Mucosa of gallbladder (tissue), 1 donor: ENCODE measurements at places on chromosomes 7 and 10. TPM values are rescaled to one million over a fixed set of nuclear protein-coding genes. Genes with fewer than 3 reads are reported as not detected.

WASHC2C gene
- 42.9 TPM for total RNA-seq

GRCh38 chr7:371779-372545 lies 82.0 kb downstream of the FOXL3 start:
- no peak for DNase-seq

GRCh38 chr7:134287916-134288659 lies 28.6 kb downstream of the SLC35B4 start:
- DNase-seq, result no peak

INA gene
- total RNA-seq, result 0.40 TPM

DNA sequence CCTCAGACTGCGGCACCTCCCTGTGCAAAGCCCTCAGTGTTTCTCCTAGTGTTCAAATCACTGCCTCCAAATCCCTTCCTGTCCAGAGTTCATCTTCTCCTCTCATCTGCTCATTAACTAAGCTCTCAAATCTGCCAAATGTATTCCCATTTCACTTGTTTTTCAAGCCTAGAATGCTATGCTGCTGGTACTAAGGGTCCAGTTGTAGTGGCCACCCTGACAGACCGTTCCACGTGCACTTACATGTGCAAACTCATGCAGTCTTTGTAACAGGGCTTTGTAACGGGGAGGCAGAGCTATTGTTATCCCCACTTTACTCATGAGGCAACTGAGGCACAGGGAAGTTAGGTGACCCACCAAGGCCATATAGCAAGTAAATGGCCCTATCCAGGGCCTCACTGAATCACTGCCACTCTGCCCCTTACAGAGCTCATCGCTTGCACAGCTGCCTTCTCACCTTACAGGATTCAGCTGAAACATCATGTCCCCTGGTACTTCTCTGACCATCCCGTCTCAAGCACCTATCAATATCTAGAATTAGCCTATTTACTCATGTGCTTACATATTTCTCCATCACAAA lies 153.0 kb upstream of the PDE1C start:
- no peak for DNase-seq

DNA sequence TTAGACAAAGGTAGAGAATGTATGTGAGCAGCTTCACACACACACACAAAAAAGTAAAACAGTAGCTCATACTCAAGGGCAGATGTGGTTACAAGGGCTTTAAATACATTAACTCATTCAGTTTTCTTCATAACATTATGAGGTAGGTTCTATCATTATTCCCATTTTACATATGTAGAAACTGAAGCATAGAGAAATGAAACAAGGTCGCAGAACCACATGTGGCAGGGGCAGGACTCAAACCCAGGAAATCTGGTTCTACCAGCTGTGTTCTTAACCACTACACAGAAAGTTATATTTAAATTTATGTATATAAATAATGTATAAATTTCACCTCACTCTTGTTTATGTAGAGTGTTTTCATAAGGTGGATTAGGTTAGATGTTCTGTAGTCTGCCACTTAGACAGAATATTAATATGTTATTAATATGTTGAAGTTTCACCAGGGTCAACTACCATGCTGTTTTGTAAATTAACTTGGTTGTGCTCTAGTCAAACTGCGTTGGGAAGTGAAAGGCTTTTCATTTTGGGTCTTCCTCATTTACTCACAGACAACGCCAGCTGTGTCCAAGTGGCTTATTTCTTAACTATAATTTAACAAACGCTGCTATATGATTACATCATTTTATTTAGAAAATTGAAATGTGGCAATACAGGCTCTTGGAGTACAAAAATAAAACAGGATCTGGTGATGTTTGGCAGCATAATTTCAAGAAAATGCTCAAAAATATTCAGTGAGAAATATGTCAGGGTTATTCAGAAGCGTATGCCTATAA lies 138.4 kb downstream of the MDFIC start:
- no peak for DNase-seq

PNLIPRP1 gene
- total RNA-seq, result 2.1 TPM

POLR2J2 gene
- 12.6 TPM for total RNA-seq

DNA sequence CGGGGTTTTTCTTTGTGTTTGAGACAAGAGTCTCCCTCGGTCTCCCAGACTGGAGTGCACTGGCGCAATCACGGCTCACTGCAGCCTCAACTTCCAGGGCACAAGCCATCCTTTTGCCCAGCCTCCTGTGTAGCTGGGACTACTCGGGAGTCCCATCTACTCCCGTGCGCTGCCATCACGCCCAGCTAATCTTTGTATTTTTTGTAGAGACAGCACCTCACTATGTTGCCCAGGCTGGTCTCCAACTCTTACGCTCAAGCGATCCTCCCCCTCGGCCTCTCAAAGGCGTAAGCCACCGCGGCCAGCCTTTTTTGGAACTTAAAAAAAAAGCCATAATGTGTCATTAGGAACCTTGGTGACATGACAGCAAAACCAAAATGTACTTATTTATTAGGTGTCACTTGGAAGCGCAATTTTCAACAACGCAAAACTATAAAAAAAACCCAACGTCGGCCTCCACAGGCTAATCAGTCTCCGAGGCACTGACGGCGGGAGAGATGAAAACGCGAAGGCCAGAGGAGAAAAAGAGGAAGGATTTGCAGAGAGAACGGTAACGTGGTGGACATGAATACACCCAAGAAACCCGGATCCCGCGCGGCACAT lies 911 bp upstream of the HNRNPH3 start:
- peak; percentile 25 for DNase-seq

- DNase-seq, result peak; percentile 20
Observed at GRCh38 chr7:110224643-110225042, 866.3 kb upstream of the LRRN3 start.

GRCh38 chr10:88094795-88095194 lies 231.4 kb downstream of the PTEN start:
- no peak for DNase-seq

GRCh38 chr7:35253460-35253709 lies 515 bp downstream of the TBX20 start:
- DNase-seq, result no peak

- DNase-seq, result no peak
Observed at GRCh38 chr7:118711688-118712087, 487.2 kb downstream of the ANKRD7 start.

GRCh38 chr7:140592964-140593671 lies 47.5 kb downstream of the DENND2A start:
- no peak for DNase-seq

GRID1 gene
- 6.3 TPM for total RNA-seq

- DNase-seq, result no peak
Observed at GRCh38 chr7:57482-58255, 134.7 kb upstream of the FAM20C start.

GATA3 gene
- 1.5 TPM for total RNA-seq

- no peak for DNase-seq
Observed at GRCh38 chr7:157674027-157674714, 337.4 kb downstream of the DNAJB6 start.

DNA sequence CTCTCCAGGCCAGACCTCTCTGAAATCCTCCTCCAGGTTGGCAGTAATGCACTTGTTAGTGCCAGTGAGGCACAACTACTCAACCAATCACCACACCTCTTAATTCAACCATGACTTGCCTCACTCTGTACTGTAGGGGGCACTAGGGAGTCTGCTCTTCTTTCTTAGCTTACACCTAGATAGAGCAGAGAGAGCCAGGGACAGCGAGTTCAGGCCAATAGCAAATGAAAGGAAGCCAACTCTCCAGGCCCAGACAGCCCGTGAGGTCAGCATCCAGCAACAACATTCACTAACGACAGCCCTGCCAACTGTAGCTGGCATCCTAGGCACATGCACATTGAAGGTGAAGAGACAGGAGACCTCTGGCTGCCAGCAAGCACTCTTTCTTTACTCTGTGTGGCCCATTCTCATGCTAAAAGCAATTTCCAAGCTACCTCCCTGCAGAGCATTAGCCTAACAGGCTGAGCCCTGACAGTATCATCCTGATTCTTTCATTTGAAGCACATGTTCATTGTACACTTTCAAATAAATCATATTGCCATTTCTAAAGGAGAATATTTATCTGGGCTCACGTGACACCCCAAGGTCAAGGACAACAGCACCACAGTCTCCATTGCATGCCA lies 136.3 kb downstream of the DPY19L1 start:
- DNase-seq, result no peak

GRCh38 chr7:52254396-52255010 lies 780.9 kb upstream of the POM121L12 start:
- DNase-seq, result no peak

- no peak for DNase-seq
Observed at GRCh38 chr10:1107679-1108078, 51.5 kb downstream of the WDR37 start.

DNA sequence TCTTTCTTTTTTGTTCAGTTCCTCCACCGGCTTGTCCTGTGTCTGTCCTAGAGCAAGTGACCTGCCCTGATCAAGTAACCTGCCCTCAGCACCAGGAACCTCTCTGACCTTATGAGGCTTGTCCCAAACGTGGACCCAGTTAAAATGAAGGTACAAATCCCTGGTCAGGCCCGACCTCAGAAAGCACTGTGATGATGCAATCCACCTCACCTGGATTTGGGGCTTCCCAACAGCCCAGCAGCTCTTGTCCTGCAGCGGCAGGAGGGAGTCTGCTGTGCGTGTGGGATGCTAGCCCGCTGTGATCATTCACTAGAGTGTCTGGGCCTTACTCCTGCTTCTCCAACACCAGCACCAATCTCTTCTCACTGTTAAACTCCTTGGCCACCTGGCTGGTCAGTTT lies 11.2 kb downstream of the COL17A1 start:
- DNase-seq, result no peak

- no peak for DNase-seq
Observed at GRCh38 chr7:1721047-1721690, 51.1 kb downstream of the ELFN1 start.

DNA sequence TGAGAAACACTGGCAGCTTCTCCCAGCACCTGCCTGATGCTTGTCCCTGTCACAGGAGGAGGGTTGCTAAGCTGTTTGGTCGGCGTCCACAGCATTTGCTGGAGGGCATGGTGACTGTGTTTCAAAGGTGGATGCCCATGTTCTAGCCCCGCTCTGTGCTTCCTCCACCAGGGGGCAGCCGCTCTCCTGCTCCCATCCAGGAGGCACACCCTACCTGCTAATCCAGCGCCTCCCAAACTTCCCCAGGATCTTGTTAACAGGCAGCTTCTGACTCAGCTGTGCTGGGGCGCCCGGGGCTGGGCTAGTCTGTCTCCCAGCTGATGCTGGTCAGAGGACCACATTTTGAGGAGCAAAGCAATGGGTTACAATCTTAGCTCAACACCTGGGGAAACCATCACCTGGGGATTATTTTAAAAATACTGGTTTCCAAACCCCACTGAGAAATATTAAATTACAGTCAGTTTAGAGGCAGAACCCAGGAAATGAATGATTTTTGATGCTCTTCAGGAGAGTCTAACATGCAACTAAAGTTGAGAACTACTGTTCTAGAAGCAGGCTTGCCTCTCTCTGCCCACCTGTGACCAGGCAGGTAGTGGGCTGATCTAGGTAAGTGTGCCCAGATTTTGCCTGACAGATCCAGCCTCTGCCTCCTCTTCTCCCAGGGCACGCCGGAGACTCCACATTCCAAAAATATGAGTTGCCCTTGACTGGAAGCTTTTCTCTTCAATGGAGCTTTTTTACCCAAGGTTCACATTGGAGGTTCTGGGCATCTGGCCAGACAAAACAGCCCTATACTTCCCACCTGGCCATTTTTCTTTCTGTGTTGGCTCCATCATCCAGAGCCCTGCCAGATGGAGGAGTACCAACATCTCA lies 92.7 kb upstream of the GPR26 start:
- DNase-seq, result peak; percentile 52

- no peak for DNase-seq
Observed at GRCh38 chr10:30210296-30210695, 138.8 kb downstream of the MTPAP start.

GPRIN2 gene
- 14.8 TPM for total RNA-seq

DNA sequence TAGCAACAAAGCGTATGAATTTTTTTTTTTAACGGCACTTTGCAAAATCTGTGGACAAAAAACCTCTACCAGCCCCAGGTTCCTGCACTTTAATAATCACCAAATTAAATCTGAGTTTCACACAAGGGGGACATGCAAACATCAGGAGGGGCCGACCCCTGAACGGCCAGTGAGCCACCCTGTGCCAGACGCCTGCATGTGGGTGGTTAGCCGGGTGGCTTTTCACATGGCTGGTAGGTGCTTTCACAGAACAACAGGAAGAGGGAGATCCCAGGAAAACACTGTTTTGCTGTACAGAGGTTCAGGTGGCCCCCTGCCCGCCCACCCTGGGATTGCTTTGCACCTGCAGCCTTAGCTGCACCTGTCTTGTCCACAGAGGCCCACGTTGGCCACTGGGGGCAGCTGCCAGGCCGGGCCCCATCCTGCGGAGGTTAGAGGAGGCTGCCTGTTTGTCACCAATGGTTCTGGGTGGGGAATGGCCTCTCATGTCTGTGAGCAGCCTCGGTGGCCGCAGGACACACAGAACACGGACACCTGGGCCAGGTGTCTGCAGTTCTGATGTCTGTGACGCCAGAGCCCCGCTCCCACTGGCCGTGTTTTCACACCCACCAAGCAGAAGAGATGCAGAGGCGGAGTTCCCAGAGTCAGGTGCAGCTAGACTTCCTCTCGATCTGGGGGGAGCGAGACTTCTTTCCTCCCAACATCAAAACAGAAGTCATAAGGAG lies 107.7 kb downstream of the FAM53B start:
- no peak for DNase-seq
